ENCODE measurements at places on chromosomes 6 and 20.

- DNase-seq: no peak
Observed at GRCh38 chr20:51945177-51945576, 142.9 kb upstream of the SALL4 start.

DNA sequence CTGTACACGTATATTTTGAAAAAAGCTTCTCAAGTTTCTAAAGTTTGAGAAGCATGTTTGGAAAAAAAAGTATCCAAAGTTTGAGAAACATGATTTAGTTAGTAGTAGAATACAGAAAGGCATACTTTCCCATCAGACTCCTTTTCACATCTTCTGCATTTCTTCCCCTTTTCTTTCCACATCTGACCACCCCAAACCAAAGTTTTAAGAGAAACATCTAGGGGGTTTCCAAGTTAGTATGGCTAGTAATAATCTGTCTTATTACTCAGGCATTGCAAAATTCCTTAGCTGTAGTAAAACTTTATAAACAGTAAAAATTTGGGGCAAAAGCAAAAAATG, 63.0 kb upstream of the IL20RA start:
- no peak for DNase-seq

GRCh38 chr6:69623357-69623756, 173.5 kb downstream of the LMBRD1 start:
- no peak for DNase-seq

GRCh38 chr6:106120406-106120805, 34.3 kb downstream of the PRDM1 start:
- DNase-seq: no peak

GRCh38 chr20:24392612-24393011, 76.8 kb upstream of the SYNDIG1 start:
- no peak for DNase-seq

DNA sequence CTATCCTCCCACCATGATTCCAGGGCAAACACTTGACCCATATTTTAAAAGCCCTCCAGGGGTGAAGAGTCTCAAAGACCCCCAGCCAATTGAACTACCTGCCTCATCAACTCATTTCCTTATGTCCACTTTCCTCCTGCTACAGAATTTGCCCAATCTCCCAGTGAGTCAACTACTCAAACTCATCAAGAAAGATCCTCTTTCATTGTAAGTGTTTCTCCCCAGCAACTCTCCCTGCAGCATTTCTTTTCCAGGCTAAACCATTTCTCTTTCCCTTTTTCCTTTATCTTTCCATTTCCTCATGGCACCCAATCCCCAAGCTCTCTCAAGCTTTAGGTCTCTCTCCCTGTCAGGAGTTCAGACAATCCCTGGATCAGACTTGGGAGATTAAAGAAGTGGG, 1.5 kb downstream of the DLK2 start:
- no peak for DNase-seq

GRCh38 chr6:139833592-139833991, 459.1 kb upstream of the CITED2 start:
- DNase-seq: no peak

GRCh38 chr20:59149678-59150504, 13.7 kb upstream of the ZNF831 start:
- no peak for DNase-seq

All from NCI-H187 (cell line).